IMR-90 (cell line): ENCODE measurements at places on chromosomes 6 and 20. TPM values are rescaled to one million over a fixed set of nuclear protein-coding genes. Genes with fewer than 3 reads are reported as not detected.

Gene ADGRG6
- total RNA-seq: 20.3 and 22.5 TPM in 2 replicates

DNA sequence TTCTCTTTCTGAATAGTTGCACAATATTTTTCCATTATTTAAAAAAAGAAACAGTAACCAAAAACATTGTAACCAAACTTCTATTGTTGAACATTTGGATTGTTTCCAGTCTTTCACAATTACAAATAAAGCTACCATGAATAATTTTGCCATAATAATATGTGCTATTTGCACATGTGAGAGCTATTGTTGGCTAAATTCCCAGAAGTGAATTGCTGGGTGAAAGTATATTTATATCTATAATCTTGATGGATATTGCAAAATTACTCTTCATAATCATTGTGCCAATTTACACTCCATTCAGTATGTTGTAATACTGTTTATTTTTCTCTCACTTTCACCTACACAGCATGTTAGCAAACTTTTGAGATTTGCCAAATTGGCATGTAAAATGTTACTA is 36.6 kb upstream of the SLC22A16 start:
- H3K27me3 ChIP-seq: no peaks in the 10 kb centered on the region
- peak; percentile 34 for DNase-seq
- no peak overlapping the region for H3K27ac ChIP-seq
- peaks cover 3% of the 10 kb centered on the region for H3K4me1 ChIP-seq

- no peaks in the 10 kb centered on the region for H3K27me3 ChIP-seq
- peak; percentile 40 for DNase-seq
- H3K27ac ChIP-seq: no peak overlapping the region
- H3K4me3 ChIP-seq: no peak overlapping the region
- no peaks in the 10 kb centered on the region for H3K36me3 ChIP-seq
These were observed 64.8 kb downstream of the GRIK2 start for GRCh38 chr6:101458336-101458735.

- no peaks in the 10 kb centered on the region for H3K4me1 ChIP-seq
- H3K27me3 ChIP-seq: no peaks in the 10 kb centered on the region; the same call in 1 of the 2 replicates
- DNase-seq: no peak
These were observed 27.3 kb downstream of the COL21A1 start for GRCh38 chr6:56220078-56220477.

GRCh38 chr6:20319520-20320357 is 81.9 kb upstream of the E2F3 start:
- H3K4me1 ChIP-seq: no peaks in the 10 kb centered on the region
- no peak overlapping the region for H3K4me3 ChIP-seq
- H3K36me3 ChIP-seq: no peaks in the 10 kb centered on the region
- DNase-seq: no peak
- no peak overlapping the region for H3K27ac ChIP-seq

GRCh38 chr6:134295953-134296553 is 21.9 kb downstream of the SGK1 start:
- peaks cover 14% of the 10 kb centered on the region for H3K4me1 ChIP-seq
- H3K27me3 ChIP-seq: no peaks in the 10 kb centered on the region
- no peak overlapping the region for H3K4me3 ChIP-seq
- no peaks in the 10 kb centered on the region for H3K36me3 ChIP-seq
- H3K27ac ChIP-seq: peak overlapping the region; percentile 96

Gene SNAP91
- total RNA-seq: not detected in 2 replicates

Gene SLC35F1
- total RNA-seq: not detected in 2 replicates

Gene GPR63
- total RNA-seq: 0.36 and 0.56 TPM in 2 replicates

DNA sequence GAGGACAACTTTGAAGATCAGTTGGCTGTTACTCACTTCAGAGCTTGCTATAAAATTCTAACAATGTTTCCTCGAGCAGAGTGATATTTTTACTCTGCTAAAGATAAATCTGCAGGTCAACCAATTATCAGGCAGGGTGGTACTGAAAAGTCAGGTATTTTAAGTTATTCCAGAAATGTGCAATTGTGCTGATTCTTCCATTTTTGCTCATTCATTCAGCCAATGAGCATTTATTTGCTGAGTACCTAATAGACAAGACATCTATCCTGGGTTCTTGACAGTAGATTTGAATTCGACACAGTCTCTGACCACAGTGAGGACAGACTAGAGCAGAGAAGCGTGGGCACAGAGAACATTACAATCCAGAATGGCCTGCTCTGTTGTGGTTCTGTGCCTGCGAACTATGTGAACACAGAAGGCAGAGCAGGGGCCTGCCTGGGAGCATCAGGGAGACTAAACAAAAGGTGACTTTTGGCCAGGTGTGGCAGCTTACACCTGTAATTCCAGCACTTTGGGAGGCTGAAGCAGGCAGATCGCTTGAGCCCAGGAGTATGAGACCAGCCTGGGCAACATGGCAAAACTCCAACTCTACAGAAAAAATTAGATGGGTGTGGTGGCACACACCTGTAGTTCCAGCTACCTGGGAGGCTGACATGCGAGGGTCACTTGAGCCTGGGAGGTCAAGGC is 14.8 kb downstream of the TPMT start:
- no peaks in the 10 kb centered on the region for H3K27me3 ChIP-seq
- DNase-seq: no peak
- H3K27ac ChIP-seq: no peak overlapping the region
- H3K4me3 ChIP-seq: no peak overlapping the region

- no peak overlapping the region for H3K4me3 ChIP-seq
- H3K36me3 ChIP-seq: peaks cover 57% of the 10 kb centered on the region
- peaks cover 4% of the 10 kb centered on the region for H3K4me1 ChIP-seq
- no peak for DNase-seq
These were observed 7.2 kb downstream of the SNX21 start for GRCh38 chr20:45840700-45841198.

DNA sequence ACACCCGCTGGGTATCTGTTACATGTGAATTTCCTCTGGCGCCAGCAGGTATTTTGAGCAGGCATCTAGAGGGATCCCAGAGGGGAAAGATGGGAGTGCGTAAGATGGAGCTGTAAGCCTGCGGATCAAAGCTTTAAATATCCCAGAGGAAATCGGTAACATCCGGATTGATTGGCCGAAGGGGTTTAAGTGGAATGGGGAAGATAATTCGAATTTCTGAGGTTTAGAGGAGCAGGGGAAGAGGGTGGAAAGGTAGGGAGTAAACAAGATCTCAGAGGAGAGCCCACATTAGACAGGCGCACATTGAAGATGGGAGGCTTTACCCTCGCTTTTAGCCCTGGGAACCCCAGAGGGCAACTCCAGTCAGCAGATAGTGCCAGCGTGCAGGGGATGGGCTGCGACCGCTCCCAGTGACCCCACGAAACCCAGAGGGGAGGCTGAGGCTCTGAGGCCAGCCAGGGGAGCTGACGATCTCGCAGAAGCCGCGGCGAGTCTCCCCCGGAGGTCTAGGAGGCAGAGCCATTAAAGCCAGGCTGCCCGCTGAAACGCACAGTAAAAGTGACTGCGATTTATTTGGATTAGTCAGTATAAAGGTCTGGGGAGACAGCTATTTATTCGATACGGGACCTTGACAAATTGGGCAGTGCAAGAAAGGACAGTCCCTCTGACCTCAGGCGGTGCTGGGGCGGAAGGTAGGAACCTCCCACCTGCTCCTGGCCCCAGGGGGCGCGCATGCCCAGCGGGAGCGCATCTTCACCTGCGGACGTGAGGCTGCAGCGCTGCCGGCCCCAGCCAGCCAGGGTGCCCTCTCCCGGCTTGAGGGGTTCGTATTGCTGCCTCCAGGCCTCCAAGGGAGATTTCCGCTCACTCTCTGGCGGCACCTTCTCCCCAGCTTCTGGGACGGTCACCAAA is 34.3 kb upstream of the TCF21 start:
- no peaks in the 10 kb centered on the region for H3K36me3 ChIP-seq
- no peak for DNase-seq
- peak overlapping the region; percentile 25 for H3K4me3 ChIP-seq
- H3K27ac ChIP-seq: no peak overlapping the region
- no peaks in the 10 kb centered on the region for H3K27me3 ChIP-seq

- H3K36me3 ChIP-seq: no peaks in the 10 kb centered on the region
- no peak overlapping the region for H3K27ac ChIP-seq
- DNase-seq: no peak
- H3K4me3 ChIP-seq: no peak overlapping the region
These were observed 108.7 kb upstream of the CNKSR3 start for GRCh38 chr6:154619146-154619545.

DNA sequence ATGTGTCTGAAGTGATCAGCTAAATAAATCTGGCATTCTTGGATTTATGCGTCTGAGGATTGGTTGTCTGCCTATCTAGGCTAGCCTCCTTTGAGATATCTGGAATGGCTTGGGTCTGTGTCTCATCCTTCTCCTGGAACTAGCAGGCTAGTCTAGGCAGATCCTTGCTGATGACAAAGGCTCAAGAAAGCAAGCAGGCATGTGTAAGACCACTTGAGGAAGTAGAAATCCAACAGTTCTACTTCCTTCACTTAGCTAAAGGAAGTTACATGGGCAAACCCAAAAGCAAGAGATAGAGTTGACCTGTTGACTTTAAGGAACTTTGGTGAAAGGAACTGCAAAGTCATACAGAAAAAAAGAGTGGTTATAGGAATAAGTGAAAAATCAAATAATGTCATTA is 672.6 kb downstream of the MAFB start:
- no peak overlapping the region for H3K27ac ChIP-seq
- DNase-seq: no peak
- no peaks in the 10 kb centered on the region for H3K27me3 ChIP-seq
- H3K36me3 ChIP-seq: no peaks in the 10 kb centered on the region

Gene TSBP1
- not detected in 2 replicates for total RNA-seq

Gene GJA10
- total RNA-seq: not detected in 2 replicates

- no peaks in the 10 kb centered on the region for H3K4me1 ChIP-seq
- H3K4me3 ChIP-seq: no peak overlapping the region
- no peaks in the 10 kb centered on the region for H3K27me3 ChIP-seq
- no peaks in the 10 kb centered on the region for H3K36me3 ChIP-seq
- no peak for DNase-seq
These were observed 904.3 kb downstream of the PHF3 start for GRCh38 chr6:64539917-64540316.
